Suprapubic skin (tissue), 4 donors: ENCODE measurements at places on chromosomes 6 and 20.

DNA sequence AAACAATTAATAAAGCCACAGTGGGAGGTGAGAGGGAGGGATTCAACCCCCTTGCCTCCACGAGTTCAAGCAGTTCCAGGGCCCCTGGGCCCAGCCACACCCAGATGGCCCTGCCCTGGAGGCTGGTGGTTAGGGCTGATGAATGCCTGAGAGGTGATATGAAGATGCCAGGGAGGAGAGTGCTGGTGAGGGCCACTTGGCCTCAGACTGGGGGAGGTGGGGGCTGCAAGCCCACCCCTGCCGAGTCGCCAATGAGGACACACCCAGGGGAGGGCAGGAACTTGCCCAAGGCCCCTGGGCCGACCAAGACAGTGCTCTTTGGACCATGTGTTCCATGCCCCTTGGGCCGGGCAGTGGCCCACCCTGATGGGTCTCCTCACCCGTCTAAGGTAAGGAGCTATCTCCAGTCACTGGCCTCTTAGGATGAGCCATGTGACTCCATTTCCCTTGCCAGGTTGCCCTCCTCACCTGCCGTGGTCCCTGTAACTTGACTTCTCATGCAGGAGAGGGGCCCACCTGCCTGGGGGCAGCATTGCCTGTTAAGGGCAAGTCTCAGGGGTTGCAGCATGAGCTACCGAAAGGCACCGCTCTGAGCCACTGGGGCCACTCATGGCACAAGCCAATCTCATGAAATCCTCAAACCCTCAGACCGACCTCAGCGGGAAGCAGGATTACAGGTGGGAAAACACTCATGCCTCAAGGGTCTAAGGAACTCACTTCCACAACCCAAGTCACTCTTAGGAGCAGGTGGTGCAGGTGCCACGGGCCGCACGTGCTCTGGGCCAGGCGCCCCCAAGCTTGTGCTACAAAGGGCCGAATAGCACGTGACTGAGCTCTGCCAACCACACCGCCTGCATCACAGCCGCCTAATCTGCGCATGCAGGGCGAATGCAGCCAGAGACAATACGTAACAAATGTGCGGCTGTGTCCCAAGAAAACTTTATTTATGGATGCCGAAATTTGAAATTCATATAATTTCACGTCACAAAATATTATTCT lies 147.4 kb upstream of the MLN start:
- DNase-seq, result no peak

DNA sequence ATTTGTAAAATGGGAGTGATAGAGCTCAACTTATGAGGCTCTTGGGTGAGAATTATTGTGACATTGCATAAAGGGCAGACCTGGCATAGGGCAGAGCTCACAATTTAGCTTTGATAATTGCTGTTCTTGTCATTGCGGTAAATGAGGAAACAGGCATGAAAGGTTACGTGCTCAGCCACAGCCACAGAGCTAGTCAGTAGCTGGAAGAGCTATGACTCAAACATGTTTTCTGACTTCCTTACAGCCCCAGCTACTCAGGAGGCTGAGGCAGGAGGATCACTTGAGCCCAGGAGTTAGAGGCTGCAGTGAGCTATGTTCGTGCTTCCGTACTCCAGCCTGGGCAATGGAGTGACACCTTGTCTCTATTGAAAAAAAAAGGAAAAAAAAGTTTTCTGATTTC lies 3.5 kb upstream of the GHRH start:
- no peak for DNase-seq

- DNase-seq, result no peak
These were observed 6.9 kb downstream of the MANBAL start for GRCh38 chr20:37296371-37296770.

GRCh38 chr6:118743746-118744145 lies 92.4 kb upstream of the CEP85L start:
- DNase-seq, result no peak

- DNase-seq, result no peak
These were observed 195.9 kb upstream of the SULF2 start for GRCh38 chr20:47981222-47981621.

GRCh38 chr6:109051301-109052017 lies 43.2 kb downstream of the SESN1 start:
- no peak for DNase-seq

DNA sequence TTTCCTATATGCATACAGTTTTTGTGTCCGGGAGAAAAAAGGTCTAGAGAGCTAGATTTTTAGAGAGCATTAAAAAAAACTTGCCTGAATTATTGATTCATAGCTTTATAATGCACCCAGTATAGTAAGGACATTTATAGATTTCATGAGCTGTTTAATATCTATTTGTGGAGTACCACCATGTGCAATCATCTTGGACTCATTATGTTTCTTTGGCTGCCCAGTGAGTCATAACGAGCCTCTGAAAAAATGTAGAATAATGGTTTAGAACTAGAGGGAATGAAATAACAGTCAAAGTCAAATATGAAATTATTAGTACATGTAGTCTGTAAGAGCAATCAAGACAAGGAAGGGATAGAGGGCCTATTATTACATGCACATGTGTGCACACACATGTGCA lies 350.0 kb downstream of the CD83 start:
- no peak for DNase-seq

DNA sequence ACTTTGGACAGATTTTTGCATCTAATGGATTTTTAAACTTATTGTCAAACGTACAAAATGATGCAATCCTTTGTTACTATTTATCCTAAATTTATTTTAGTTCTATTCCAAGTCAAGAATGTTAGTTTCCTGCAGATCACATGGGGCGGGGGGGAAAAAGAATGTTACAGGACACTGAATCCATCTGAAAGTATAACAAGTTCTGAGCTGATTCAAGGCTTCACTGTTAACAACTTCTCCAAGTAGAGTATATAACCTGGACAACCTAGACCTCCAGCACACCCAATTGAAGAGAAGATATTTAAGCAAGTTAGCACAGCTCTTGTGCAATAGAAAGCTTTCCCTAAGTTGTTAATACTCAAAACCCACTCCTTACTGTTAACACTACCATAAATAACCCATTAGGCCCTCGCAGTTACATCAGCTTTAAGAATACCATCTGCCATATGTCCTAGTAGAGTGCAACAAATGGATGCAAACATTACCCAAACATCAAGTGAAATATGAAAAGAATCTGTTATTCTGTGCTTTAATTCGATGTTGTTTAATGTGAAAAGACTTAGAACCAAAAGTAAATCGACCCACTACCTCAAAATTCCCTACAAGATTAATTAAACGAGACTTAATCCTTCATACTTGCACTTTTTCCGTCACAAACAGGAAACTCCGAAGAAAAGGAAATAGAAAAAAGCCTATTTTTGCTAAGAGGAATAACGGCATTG lies 1.3 kb downstream of the SEC63 start:
- no peak for DNase-seq

GRCh38 chr6:160996131-160996601 lies 4.6 kb downstream of the MAP3K4 start:
- no peak for DNase-seq

DNA sequence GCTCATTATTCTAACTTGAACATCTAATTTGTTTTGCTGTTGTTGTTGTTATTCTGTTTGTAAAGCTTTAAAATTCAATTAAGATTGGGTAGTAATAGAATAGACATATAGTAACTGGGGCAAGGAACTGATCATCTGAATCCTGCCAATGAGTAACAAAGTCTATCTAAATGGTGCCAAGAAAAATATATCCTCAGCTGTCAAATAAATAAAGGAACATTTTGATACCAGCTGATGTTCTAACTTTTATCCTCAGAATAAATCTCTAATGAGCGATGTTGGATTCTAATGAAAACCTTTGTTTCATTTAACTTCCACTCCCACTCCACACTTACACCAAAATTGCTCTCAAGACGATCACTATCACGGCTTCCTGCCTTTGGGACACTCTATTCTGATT lies 210.9 kb downstream of the TINAG start:
- no peak for DNase-seq

DNA sequence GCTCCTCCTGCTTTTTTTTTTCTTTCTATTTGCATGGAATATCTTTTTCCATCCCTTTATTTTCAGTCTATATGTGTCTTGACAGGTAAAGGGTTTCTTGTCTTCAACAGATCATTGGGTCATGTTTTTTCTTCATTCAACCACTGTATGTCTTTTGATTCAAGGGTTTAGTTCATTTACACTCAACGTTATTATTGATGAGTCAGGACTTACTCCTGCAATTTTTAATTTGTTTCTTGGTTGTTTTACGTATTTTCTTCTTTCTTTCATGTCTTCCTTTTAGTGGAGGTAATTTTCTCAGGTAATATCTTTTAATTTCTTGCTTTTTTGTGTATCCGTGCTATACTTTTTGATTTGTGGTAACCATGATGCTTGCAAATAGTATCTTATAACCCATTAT lies 429.1 kb upstream of the HTR1E start:
- no peak for DNase-seq

DNA sequence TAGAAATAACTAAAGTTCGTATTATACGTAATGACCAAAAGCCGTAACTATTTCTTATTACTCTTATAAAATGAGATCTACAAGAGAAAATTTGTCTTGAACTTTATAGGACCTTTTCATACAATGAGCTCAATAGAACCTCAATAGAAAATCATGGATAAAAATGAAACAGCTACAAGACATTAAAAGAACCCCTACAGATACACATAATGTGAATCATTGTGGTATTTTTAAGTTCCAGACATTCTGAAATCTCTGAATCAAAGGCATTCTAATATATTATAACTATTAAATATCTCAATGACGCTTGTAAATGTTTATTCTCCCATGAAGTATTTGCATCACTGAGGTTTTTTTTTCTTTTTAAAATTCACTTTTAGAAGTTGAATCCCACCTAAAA lies 22.2 kb upstream of the POU3F2 start:
- no peak for DNase-seq

DNA sequence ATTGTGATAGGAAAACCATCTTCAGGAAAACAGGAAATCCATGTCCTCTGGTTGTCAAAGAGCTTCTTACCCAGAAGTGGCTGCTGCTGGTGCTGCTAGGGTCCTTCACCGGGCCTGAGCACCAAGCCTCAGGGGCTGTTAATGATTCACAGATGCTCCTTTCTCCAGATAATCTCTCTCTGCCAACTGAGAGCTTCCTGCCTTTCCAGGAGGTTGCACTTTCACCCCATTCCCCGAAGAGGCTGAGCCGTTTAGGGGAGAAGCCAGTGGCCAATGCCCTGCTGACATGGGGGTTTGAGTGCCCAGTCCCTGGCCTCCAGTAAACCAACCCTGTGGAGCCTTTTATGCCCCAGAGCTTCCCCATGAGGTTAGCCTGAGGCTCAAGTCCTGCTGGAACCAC lies 122.4 kb downstream of the CBLN4 start:
- DNase-seq, result no peak

- DNase-seq, result no peak
These were observed 51.5 kb downstream of the PLCB1 start for GRCh38 chr20:8183526-8183925.

DNA sequence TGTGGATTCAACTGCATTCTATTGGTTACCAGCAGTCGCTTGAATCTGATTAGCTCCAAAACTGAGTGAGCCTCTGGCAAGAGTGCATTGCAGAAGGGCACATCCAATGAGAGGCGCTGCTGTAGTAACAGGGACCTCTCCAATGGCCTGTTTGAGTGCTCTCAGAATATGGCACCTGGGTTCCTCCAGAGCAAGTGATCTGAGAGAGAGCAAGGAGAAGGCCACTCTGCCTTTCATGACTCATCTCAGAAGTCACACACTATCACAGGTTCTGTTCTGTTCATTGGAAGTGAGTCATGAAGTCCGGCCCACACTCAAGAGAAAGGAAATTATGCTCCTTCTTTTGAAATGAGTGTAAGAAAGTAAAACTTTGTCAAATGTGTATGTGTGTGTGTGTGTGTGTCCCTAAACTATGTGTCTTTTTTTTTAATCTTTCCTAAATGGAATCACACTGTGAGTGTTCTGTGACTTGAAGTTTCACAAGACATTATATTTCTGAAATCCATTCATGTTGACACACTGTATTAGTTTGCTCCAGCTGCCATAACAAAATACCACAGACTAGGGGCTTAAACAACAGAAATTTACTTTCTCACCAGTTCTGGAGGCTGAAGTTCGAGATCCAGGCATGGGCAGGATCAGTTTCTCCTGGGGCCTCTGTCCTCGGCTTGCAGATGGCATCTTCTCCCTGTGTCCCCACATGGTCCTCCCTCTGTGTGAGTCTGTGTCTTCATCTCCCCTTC lies 138.3 kb upstream of the CDYL start:
- DNase-seq, result no peak

DNA sequence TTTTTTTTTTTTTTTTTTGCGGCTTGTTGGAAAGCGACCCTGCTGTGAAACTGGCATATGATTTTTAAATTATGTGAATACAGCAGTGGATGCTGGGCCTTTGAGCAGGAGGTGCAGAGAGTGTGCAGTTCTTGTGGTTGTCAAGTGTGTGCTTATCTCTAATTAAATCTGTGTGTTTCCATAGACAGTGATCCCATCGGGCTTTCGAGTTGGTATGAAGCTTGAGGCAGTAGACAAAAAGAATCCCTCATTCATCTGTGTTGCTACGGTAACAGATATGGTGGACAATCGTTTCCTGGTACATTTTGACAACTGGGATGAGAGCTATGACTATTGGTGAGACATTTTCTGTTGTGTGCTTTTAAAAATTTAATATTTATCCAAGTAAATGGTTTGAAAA lies 52.4 kb downstream of the L3MBTL3 start:
- no peak for DNase-seq

DNA sequence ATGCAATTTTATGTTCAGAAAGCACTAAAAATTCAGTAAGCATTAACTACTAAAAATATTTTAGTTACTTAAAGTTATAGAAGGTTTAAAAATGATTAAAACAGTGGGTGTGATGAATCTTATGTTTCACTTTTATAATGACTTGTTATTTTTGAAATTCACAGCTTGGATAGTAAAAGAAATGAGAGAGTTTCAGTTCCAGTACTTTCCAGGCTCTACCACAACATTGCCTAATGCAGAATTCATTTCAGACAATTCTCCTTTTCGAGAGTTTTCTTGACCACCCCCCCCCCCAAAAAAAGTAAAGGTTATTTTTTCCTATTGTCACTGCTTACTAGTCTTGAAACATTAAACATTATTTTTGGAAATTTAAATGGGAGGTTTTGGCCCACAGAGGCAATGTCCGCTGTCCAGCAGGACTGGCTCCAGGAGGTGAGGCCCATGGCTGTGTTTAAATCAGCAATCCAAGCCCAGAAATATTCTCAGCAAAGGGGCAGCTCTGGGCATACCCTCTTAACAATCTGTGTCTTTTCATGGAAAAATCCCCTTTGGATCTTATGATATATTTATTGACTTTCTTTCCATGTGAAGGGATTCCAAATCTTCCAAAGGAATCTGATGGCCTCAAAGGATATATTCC lies 519.9 kb downstream of the MAFB start:
- no peak for DNase-seq

- no peak for DNase-seq
These were observed 10.6 kb downstream of the BRPF3 start for GRCh38 chr6:36207155-36207554.

DNA sequence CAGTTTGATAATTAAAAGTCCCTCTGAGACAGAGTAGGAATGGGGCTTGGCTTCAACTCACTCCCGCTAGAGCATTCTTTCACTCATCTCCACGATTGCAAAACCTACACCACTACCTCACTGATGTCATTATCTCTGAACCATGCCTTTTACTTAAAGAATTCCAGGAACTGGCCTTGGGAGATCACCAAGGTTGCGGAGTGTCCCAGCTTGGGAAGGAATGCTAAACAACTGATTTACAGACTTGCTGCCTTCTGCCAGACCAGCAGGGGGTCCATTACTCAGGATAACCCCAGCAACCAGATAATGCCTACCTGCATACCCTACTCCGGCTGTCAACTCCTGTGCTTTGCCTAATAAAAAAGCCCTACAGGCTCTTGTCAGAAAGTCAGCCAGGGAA lies 102.2 kb upstream of the RALGAPA2 start:
- no peak for DNase-seq
